ENCODE measurements at places on chromosomes 5 and 9.
A peak's percentile ranks its signal among the peaks of the same experiment; 100 is the strongest.

DNA sequence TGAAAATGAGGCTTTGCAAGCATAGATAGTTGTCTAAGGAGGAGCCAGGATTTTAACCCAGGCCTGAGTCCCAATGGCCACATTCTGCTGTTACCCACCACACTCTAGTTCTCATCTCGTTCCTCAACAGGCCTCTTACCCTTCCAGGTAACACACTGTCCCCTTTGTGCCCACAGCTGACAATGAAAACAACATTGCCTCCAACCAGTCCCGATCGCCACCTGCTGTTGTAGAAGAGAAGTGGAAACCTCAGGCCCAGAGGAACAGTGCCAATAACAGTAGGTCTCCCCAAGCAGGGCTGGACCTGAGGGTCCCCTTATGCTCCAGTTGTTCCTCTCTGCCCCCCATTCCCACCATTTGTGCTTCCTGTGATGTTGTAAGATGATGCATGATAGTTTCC lies 30.4 kb downstream of the AMBP start:
- peak; percentile 4 for DNase-seq

- DNase-seq: peak; percentile 22
Observed at GRCh38 chr5:76082772-76083554, at the start of gene SV2C. SV2C (plus strand) TSS chr5:76083383; CDS start chr5:76131751, 48,368 bp downstream.

DNA sequence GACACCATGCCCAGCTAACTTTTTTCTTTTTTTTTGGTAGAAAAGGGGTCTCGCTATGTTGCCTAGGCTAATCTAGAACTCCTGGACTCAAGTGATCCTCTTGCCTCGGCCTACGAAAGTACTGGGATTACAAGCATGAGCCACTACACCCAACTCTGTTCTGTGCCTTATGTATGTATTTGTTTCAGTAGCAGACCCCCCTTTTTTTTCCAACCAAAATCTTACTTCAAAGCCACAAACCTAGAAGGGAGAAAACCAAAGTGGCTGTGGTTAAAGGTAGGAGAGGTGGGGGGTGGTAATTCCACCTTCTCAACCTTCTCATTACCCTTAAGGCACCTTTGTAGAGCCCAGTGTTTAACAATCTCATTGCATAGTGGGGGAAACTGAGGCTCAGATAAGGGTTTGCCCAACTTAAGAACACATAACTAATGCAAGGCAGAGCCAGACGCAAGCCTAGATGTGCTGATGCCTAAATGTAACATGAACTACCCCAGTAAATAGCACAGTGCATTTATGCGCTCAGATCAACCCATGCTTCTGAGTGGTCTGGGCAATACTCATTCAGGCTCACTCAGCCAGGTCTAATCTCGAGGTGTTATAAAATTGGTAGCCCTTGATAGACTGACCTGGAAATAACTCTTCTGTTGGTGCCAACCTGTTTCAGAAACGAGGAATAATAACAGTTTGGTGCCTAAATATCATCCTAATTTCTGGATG lies 33.0 kb downstream of the ITK start:
- no peak for DNase-seq

- no peak for DNase-seq
Observed at GRCh38 chr5:124665035-124665434, 81.4 kb downstream of the ZNF608 start.

GRCh38 chr5:133569347-133569746 lies 43.0 kb downstream of the FSTL4 start:
- DNase-seq: no peak
